Uterus (tissue), 4 donors: ENCODE measurements at places on chromosomes 16 and 17. TPM values are rescaled to one million over a fixed set of nuclear protein-coding genes. Genes with fewer than 3 reads are reported as not detected.
A peak's percentile ranks its signal among the peaks of the same experiment; 100 is the strongest.

DNA sequence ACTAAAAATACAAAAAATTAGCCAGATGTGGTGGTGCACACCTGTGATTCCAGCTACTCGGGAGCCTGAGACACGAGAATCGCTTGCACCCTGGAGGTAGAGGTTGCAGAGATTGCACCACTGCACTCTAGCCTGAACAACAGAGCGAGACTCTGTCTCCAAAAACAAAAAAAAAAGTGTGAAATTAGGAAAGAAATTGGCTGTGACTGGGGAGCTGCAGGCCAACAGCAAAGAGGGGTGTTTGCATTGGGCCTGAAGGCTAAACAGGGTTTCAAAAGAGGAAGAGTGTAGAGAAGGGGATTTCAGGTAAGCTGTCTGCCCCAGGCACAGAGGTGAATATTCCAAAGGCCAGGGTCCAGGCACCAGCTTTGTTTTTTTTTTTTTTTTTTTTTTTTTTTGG, 9.4 kb downstream of the BMERB1 start:
- no peaks in the 10 kb centered on the region for H3K4me1 ChIP-seq
- H3K4me3 ChIP-seq = no peak overlapping the region
- no peak for DNase-seq
- H3K27ac ChIP-seq = no peak overlapping the region
- H3K27me3 ChIP-seq = no peaks in the 10 kb centered on the region

Gene SLC12A3
- not detected for total RNA-seq

Gene ANKRD40CL
- not detected for total RNA-seq

Gene TEPSIN
- total RNA-seq = not detected

Gene TEKT1
- total RNA-seq = not detected

DNA sequence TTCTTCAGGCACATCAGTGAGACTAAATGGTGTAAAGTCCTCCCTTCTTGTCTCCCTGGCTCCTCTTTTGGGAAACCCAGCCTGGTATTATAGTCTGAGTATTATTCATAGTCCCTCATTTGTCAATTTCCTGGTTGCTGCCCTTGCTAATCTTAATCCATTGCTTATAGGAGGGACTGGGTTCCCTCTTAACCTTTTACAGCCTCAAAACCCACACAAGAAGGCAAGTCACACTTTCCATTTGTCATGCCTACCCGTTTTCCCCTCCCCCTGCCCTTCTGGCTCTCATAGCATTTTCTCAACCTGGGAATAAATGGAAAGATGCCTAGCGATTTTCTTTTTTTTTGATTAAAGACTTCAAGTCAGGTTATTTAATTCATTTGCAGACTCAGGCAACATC, 124.8 kb downstream of the MAP2K6 start:
- H3K27me3 ChIP-seq = no peaks in the 10 kb centered on the region
- DNase-seq = no peak
- H3K27ac ChIP-seq = no peak overlapping the region

Gene WIPI1
- 26.0 TPM for total RNA-seq

Gene CLDN6
- total RNA-seq = not detected

GRCh38 chr16:1828645-1829410, 1.8 kb downstream of the FAHD1 start:
- no peak for DNase-seq
- no peaks in the 10 kb centered on the region for H3K27me3 ChIP-seq
- no peaks in the 10 kb centered on the region for H3K36me3 ChIP-seq
- no peak overlapping the region for H3K4me3 ChIP-seq
- H3K27ac ChIP-seq = no peak overlapping the region

Gene WFIKKN1
- total RNA-seq = 1.4 TPM

- H3K27me3 ChIP-seq = no peaks in the 10 kb centered on the region
- H3K36me3 ChIP-seq = no peaks in the 10 kb centered on the region
- H3K4me1 ChIP-seq = peaks cover 4% of the 10 kb centered on the region
- peak overlapping the region; percentile 76 for H3K27ac ChIP-seq
These were observed 486 bp downstream of the ZNF785 start for GRCh38 chr16:30585022-30585399.

GRCh38 chr17:53837131-53837530, 14.4 kb downstream of the KIF2B start:
- H3K4me3 ChIP-seq = no peak overlapping the region
- no peaks in the 10 kb centered on the region for H3K27me3 ChIP-seq
- no peak overlapping the region for H3K27ac ChIP-seq
- DNase-seq = no peak

DNA sequence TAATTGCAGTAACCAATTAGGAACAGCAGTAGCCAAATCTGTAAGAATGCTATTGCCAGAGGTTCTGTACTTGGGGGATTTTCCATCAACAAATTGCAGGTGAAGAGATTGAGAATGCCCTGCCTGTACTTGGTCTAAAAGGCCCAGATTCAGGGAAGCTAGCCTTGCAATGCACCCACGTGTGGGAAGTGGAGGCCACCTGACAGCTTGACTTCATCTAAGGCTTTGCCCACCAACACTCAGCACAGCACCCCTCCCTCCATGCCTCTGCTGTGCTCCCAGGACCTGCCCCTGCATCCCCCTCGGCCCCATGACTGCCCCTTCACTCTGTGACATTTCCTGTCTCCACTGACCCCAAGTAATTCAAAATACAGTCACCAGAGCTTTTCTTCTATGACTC, 79.1 kb upstream of the CDH5 start:
- no peaks in the 10 kb centered on the region for H3K4me1 ChIP-seq
- DNase-seq = no peak
- H3K4me3 ChIP-seq = no peak overlapping the region
- H3K27me3 ChIP-seq = no peaks in the 10 kb centered on the region
- H3K36me3 ChIP-seq = no peaks in the 10 kb centered on the region
- no peak overlapping the region for H3K27ac ChIP-seq

GRCh38 chr17:9893411-9894012, 11.6 kb downstream of the RCVRN start:
- no peaks in the 10 kb centered on the region for H3K4me1 ChIP-seq
- no peaks in the 10 kb centered on the region for H3K27me3 ChIP-seq
- DNase-seq = no peak
- no peak overlapping the region for H3K4me3 ChIP-seq

- no peaks in the 10 kb centered on the region for H3K27me3 ChIP-seq
- no peak for DNase-seq
- H3K36me3 ChIP-seq = no peaks in the 10 kb centered on the region
- no peaks in the 10 kb centered on the region for H3K4me1 ChIP-seq
These were observed 49.6 kb upstream of the NKD1 start for GRCh38 chr16:50498431-50499155.
